Lower leg skin (tissue), 4 donors: ENCODE measurements at places on chromosomes 1 and 21.

- DNase-seq = no peak
These were observed at the start of gene TINAGL1 for GRCh38 chr1:31576201-31576669. TINAGL1 (plus strand) TSS chr1:31576515; CDS start chr1:31577149, 634 bp downstream.

GRCh38 chr1:31639543-31639942 lies 5.1 kb downstream of the PEF1 start:
- DNase-seq = no peak

DNA sequence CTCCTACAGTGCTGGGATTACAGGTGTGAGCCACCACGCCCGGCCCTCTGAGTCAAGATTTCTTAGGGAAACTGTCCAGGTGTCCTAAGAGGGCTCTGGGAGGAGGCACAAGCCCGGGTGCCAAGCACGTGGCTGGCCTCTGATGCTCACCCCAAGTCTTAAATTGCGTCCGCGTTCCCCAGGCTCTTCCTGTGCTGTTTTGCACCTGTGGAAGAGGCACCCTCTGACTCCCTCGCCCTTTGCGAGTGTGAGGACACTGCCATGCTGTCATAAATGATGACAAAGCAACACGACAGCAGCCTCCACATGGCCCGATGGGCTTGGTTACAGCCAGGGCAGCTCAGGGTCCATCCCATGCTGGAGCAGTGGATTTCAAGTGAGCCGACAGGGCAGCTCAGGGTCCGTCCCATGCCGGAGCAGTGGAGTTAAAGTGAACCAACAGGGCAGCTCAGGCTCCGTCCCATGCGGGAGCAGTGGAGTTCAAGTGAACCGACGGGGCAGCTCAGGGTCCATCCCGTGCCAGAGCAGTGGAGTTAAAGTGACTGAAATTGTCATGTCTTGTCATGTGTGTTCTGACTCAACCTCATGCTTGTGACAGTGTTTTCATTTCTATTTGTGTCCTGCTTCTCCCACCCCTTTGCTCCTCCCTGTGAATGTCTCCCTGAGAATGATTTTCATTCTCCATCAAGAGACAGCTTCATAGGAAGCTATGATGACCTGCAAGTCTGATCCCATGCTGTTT lies 33.9 kb downstream of the PCNT start:
- no peak for DNase-seq

GRCh38 chr1:108537976-108538375 lies 21.9 kb upstream of the EEIG2 start:
- no peak for DNase-seq

DNA sequence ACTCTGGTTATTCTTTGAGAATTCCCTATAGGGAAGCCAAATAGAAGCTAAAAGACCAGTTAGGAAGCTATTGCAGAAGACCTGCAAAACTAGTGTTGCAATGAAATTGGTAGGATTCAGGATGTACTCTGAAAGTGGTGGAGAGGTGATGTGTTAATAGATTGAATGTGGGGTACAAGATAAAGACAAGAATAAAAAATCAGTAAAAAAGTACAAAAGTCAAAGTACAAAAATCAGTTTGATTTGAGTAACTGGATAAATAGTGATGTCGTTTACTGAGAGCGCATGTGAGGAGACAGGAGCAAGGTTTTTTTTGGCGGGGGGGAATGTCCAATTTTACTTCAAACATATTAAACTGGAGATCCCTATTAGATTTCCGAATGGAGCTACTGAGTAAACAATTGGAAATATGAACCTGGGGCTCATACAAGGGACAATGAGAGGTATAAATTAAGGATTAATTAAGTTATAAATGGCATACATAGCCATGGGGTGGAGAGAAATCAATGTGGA lies 2.5 kb upstream of the DCAF8 start:
- no peak for DNase-seq

- no peak for DNase-seq
These were observed 76.4 kb upstream of the LYST start for GRCh38 chr1:235942979-235943575.

DNA sequence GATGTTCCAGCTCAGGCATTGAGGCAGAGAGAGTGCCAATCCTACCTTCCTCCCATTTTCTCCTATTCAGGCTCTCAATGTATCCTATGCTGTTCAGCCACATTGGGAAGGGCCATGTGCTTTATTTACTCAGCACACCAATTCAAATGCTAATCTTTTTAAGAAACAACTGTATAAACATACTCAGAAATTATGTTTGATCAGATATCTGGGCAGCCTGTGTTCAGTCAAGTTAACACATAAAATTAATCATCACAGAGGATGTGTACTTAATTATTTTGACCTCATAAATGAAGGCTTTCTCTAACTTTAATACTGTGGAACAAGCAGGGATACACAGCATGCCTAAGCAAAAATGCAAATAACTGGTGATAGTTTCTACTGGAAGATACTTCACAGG lies 149.8 kb downstream of the NCAM2 start:
- DNase-seq = no peak

GRCh38 chr21:46191257-46191685 lies 7.0 kb upstream of the SPATC1L start:
- DNase-seq = peak; percentile 67

DNA sequence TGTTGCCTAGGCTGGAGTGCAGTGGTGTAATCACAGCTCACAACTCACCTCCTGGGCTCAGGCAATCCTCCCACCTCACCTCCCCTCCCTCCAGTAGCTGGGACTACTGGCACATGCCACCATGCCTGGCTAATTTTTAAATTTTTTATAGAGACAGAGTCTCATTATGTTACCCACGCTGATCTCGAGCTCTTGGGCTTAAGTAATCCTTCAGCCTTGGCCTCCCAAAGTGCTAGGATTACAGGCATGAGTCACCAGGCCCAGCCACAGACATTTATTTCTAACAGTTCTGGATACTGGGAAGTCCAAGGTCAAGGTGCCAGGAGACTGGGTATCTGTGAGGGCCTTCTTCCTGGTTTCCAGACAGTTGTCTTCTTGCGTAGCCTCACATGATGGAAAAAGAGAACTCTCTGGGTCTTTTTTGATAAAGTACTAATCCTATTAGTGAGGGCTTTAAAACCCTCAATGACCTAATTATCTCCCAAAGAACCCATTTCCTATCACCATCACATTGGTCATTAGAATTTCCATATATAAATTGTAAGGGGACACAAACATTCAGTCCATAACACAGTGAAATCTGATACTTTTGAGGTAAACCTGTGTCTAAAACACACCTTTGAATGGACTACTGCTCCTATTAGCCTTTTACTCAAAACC lies 67.9 kb downstream of the PHACTR4 start:
- no peak for DNase-seq

DNA sequence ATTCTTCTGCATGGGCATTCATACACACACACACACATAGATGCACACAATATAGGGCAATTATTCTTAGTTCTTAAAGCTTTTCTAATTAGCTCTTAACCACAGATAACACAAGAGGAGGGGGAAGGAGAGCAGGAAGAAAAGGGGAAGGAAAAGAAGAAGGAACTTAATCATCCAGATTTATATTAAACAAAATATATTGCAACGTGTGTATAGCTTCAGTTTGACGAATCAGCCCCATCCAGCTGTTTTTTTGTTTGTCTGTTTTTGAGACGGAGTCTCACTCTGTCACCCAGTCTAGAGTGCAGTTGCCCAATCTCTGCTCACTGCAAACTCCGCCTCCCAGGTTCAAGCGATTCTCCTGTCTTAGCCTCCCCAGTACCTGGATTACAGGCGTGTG lies 21.7 kb upstream of the ANKRD13C start:
- DNase-seq = no peak

- DNase-seq = no peak
These were observed 36.6 kb downstream of the RIMS3 start for GRCh38 chr1:40628903-40629292.

DNA sequence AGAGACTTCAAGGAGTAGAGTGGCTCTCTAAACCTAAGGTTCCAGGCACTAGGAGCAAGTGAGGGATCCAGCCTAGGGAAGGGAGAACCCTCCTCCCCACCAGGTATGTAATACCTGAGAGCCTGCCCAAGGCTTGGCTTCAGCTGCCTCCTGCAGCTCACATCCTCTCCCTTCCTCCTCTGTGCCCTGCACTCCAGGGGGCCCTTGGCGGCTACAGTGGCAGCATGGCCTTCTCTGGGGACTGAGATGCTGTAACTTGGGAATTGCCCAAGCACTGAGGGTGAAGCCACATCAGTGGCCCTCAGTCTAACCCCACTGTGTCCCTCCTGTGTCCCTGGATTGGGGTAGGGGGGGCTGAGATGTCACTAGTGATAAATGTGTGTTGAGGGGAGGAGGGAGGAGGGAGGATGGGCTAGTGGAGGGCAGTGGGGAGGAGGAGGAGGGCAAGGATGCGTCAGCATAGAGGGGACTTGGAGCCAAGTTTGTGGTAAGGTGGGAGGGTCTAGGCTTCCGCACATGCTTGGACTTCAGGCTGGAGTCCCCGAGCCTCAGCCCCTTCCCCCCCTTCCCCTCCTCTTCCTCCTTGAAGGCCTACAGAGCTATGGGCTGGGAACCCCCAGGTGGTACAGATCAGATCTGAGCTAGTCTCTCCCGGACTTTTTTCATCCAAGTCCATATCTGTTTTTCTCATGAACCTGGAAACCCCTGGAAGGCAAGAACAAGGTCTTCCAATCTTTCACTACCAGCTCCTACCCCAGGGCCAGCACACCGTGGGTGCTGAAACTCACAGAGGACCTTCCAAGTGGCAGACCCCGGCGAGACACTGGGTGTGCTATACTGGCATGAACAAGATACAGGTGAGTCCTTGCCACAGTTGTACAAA lies 17.5 kb downstream of the COL9A2 start:
- no peak for DNase-seq

DNA sequence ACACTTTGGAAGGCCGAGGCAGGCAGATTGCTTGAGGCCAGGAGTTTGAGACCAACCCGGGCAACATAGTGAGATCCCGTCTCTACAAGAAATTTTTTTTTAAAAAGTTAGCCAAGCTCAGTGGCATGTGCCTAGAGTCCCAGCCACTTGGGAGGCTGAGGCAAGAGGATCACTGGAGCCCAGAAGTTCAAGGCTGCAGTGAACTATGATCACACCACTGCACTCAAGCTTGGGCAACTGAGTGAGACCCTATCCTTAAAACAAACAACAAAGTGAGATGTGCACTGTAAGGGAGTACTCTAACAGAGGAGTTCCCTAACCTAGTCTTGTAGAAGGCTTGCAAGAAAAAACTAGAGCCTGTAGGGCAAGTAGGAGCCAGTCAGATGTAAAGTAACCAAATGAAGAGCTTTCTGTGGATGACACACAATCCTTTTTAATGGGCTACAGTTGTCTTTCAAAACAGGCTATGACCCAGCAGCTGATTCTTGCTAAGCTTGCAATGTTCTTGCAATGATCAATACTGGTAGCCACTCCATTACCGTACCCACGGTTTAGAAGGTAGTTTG lies 38.0 kb upstream of the SRP9 start:
- DNase-seq = no peak

DNA sequence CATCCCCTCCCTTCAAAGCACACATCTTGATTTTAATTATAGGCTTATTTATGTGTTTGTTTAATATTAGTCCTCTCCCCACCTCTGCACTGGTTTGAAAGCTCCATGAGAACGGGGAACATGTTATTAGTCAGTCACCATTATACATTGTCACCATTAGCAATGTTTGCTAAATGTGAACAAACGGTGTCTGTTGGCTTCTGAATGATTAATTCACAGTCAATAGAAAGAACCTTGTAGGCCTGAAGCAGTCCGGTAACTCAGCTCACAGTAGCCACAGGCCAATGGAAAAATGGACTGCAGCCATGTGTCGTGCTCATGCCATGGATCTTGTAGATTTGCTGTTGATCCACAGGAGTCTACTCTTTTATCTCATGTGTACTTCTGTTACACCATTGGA lies 49.7 kb upstream of the NHLH2 start:
- no peak for DNase-seq

- DNase-seq = no peak
These were observed 11.1 kb upstream of the MSTO1 start for GRCh38 chr1:155598842-155599331.

DNA sequence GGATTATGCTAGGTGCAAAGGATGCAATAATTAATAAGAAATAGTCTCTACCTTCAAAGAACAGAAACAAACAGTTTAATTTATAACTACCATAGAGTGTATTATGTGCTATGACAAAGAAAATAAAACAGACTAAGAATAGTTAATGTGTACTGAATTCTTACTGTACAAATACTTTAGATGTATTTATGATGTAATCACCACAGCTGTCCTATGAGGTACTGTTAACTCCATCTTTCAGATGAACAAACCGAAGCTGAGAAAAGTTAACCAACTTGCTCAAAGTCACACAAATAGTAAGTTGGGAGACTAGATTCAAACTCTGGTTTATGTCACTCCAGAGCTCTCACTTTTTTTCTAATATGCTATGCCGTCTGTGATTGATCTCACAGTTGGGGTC lies 77.0 kb upstream of the FGGY start:
- DNase-seq = no peak

DNA sequence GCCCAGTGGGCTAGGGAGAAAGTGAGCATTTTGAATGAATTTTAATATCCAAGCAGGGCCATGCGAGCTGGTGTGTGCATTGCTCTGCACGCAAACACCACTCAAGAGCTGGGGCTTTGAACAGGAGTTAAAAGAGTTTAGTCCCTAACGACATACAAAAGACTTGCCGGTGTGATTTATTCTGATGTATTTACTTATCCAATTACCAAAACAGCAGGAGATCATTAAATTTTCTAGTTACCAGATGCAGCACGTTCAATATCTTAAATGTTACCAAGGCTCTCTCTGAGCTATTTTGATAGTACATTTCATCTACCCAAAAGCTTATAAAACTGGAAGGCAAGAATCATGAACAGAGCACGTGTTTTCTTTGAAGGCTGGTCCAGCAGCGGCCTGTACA lies 30.0 kb upstream of the DMRTA2 start:
- no peak for DNase-seq

DNA sequence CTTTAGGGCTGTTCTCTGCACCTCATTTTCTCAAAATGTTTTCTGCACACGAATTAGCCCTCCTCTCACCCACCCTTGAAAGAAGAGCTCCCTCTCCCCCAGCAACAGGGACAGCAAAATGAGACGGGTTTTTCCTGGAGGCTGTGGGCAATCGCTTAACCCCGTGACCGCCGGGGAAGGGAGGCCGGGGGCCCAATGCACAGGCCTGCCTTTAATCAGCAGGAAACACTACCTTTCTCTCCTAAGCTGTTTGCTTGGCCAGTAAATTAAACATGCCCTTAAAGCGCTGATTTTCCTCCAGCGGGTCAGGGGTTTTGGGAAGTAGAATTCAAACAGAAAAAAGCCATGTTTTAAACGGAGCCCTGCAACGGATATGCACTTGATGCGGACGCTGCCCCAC lies 114.4 kb downstream of the PRDM16 start:
- DNase-seq = no peak

DNA sequence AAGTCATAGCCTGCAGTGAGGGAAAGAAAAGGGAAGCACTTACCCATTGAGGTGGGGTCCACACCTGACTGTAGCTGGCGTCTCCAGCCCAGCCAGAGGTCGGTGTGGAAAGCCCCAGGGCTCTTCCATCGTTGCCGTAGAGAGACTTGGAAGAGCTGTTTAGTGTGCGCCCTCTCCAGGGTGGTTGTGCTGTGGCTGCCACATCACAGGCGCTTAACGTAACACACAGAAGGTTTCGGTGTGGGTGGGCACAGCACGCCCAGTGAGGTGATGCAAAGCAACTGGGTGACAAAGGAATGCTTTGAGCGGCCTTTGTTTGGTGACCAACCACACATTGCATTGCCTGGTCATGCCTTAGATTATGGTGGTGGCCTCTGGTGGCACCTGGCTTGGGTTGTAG lies 36.8 kb upstream of the KIF1B start:
- no peak for DNase-seq
